ENCODE measurements at places on chromosomes 7 and 10.

- DNase-seq: peak; percentile 6
Observed at GRCh38 chr7:134593530-134594392, 44.9 kb downstream of the AKR1B15 start.

DNA sequence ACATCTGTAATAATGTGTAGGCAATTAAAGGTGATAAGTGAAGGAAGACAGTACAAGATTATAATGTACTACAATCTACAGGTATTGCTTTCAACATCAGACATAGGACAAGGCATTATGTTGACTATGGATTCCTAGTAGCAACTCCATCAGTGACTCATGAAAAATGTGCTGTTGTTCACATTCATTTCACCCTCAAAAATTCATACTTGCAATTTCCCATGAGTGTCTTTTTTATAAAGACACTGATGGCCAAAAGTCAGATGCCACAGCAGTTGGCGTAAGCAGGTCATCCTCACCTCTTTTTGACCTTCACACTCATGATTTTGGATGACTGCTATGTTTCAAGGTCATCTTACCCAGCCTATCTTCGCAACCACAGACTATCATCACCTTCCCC is 100.0 kb upstream of the AMPH start:
- no peak for DNase-seq

DNA sequence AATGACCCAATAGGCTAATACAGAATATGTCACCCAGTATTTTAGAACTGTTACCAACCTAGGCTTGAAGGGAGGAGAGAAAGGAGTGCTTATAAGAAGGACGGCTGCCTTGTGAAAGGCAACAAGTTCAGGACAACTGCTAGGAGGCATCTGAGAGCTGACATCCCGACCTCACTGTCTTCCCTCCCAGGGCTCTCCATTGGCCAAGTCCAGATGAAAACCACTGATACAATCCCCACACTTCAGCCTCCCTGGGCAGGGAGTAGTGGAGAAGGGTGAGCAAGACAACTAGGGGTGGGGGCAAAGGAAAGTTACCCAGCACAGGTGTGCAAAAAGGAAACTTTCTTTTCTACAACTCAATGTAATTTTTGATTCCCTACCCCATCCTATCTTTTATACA is 29.5 kb upstream of the TMEM273 start:
- DNase-seq: no peak

DNA sequence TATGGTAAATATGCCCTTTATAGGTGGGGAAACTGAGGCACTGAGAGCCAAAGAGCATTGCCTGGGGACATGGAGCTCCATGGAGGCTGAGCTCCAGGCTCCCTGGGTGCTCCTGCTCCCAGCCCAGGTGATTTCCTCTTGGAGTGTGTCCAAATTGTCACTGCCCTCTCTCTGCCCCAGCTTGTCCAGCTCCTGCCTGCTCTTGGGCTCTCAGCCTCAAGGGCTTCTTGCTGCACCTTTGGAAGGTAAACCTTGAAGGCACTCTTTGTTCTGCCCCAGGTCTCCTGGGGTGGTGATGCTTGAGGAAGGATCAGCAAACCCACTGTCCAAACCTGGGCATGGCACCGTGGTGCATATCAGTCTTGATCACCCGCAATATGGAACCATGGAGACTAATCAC is 166.1 kb downstream of the RPS24 start:
- DNase-seq: no peak

DNA sequence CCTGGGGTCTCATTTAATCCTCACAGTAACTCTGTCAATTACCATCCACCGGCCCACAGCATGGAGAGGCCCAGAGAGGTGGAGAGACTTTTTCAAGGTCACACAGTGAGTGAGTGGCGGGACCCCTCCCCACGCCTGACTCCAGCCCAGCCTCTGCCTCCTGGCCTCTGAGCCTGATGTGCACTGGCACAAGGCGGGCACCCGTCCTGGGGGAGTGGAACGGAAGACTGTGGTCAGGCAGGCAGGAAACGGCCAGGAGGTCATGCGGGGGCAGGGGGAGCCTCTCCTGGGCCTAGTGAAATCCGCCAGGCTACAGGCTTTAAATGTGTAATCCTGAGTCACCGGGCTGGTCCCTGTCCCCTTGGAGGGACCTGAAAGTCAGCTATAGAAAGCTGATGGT is 32.2 kb downstream of the ZCCHC24 start:
- DNase-seq: no peak

Measured in trophoblast cell (in vitro differentiated cells and primary cell).